Sciatic nerve (tissue), 2 donors: ENCODE measurements at places on chromosomes 12 and 14. TPM values are rescaled to one million over a fixed set of nuclear protein-coding genes. Genes with fewer than 3 reads are reported as not detected.

- no peak for DNase-seq
Observed at GRCh38 chr14:74611650-74612349, at the start of gene LTBP2. Gene LTBP2, minus strand, starts transcription at chr14:74612237. Its CDS starts 293 bp downstream, at chr14:74611944.

DNA sequence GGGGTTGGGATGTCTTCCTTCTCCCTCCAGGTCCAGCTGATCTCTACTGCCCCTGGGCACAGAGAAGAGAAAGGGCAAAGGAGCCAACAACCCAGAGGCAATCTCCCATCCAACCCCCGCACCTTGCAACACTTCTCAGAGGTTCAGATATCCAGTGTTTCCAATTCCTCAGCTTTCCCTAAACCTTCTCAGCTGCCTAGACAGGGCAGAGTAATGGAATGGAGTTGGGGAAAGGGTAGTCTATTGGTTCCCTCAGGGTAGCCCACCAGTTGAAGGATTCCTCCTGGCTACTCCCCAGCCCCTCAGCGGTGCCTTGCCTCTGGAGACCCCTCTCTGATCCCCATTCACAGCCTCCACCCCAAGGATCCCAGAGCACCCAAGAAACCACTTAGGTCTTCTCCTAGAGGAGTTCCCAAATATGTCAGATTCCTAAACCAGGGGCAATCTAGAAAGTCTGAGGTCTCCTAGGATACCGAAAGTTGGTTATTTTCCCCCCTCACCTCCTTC, 537 bp downstream of the NFE2 start:
- DNase-seq: no peak

DNA sequence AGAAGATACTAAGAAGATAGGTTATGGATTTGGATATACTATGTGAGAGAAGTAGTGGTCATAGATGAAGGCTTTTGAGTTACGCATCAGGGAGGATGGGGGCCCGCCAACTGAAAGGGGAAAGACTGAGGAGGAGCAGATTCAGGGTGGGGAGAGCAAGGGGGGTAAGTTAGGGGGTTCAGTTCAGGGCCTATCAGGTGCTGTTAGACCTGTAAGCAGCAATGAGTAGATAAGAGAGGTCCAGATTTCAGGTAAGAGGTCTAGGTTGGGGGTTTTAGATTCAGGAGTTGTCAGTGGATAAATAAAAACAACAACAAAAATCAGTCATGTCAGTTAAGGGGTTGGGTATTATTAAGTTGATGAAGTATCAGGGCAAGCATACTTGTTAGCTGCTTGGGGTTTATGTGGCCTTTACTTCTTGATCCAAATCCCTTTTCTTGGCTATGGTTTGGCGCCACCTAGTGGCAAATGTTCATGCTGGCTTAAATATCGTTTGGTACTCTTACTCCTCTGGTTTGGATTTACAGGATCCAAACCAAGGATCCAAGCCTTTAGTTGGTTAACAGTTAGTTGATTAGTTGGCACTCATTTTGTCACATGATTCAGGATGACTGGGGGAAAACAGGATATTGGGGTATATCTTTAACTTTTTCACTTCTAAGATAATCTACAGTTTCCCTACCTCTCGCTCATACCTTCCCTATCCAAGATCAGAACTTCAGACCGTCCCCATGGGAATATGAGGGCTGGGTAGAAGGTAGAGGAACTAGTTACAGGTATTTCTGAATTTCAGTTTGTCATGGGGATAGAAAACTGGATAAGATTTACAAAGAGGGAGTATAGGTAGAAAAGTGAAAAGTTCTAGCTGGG, 65.1 kb downstream of the PCNX1 start:
- peak; percentile 92 for DNase-seq

GRCh38 chr14:93804654-93805053, 16.4 kb upstream of the PRIMA1 start:
- no peak for DNase-seq

DNA sequence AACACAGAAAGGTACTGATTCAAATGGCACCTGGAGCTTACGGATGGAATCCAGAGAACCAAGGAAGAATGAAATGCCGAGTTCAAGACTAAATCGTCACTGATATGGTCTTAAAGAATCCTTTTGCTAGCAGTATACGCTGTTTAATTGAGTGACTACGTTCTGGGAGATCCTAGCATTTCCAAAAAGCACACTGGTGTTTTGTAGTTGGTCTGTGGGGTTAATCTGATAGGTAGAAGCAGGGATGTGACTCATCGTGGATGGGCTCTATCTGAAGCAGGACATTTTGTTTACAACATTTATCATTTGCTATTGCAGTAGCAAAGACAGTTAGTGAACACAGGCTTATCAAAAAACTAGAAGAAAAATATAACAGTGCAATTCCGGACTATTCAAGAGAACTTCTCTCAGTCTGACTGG, 169.2 kb upstream of the HMGA2 start:
- no peak for DNase-seq

- DNase-seq: no peak
Observed at GRCh38 chr12:95553197-95553943, 2.1 kb upstream of the USP44 start.

Gene PKP2
- total RNA-seq: 25.9 TPM

DNA sequence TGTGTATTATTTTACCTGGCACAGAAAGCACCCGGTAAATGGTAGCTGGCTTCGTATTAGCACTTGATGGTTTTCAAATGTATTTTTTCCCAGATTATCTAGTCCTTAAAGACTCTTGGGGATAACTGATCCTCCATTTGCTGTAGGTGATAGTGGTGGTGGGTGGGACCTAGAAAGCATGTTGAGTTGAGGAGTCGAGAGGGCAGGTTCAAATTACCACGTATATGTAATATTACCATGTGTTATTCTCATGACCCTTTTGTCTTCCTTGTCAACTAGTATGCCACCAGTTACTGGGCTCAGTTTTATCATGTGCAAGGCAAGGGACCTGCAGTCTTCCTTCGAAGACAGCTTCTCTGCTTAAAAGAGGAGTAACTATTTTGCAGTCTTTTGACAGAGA, 1.8 kb downstream of the GLRX5 start:
- DNase-seq: no peak

Gene FAM90A1
- not detected for total RNA-seq

GRCh38 chr12:124326871-124327270, 32.0 kb downstream of the RFLNA start:
- DNase-seq: no peak

DNA sequence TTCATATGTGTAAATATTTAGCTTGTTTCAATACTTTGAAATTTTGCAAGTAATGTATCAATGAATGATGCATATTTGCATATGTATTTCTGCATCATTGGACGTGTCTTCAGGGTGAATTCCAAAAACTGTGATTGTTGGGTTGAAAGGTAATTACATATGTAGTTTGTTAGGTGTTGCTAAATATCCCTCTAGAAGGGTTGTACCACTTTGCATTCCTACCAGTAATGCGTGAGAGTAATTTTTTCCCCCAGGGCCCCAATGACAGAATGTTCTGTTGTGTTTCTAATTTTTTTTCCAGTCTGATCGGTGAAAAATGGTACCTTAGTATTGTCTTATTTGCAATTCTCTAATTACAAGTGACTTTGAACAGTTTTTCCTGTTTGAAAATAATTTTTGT, 408.9 kb downstream of the NAV3 start:
- no peak for DNase-seq

- DNase-seq: no peak
Observed at GRCh38 chr14:100746326-100746725, 19.6 kb downstream of the DLK1 start.

GRCh38 chr12:105480162-105480561, 149.7 kb downstream of the C12orf75 start:
- no peak for DNase-seq

DNA sequence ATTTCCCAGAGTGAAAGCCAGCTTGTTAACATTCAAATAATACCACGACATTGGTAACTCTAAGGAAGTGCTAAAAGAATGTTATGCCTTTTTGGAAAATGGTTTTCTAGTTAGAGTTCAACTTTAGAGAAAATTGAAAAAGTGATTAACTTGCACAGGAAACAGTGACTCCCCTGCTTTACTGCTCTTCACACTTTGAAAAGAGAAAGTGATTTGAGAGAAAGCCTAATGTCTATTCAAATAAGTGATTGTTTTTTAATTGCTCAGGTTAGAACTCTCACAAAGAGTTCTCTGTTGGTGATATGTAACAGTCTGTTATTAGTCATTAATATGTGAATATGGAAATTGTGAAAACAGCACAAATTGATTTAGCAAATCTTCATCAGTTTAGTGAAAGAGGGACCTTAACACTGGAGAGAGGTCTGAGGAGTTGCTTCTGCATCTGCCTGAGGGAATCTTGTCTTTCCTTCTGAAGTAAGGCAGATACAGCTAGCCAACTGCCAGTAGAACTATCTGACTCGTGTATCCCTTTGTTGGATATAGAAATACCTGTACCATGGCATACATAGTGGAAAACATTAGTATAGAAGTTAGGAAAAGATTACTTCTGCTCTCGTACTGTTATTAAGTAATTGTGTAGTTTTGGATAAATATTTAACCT, 25.5 kb downstream of the ATF7IP start:
- DNase-seq: no peak

DNA sequence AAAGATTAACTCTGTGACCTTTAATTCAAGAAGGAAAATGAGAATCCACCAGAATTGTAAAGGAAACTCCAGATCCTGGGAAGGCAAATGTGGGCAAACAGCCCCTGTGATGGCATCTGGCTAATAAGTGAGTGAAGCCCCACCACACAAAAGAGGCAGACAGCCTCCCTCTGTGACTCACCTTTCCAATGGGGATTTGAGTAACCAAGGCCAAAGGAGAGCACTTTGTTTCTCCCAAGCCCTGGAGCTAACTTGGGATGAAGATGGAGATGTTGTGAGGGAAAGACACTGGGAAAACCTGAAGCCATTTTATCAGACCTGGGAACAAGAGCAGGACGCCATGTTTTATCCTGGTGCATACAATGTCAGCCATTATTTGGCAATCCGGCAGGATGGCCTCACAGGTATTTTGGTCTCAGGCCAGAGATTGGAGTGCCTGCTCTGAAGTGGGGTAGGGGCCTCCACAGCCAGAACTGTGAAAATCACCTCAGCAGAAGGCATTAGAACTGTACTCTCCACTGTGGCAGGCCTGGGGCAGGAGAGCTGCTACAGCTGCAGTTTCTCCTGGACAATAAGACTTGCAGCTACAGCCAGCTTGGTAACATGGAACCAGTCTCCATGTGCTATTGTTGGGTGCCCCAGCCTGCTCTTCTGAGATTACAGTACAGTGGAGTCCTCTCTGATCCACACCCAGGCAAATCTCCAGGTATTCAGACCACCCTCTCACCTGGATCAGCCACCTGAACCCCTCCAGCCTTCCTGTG, 96.6 kb upstream of the PCED1B start:
- no peak for DNase-seq

GRCh38 chr14:24162093-24162492, 1.0 kb downstream of the IRF9 start:
- no peak for DNase-seq

- peak; percentile 74 for DNase-seq
Observed at GRCh38 chr14:96741151-96741977, 55.8 kb upstream of the VRK1 start.

GRCh38 chr12:101866615-101867373, 10.6 kb upstream of the DRAM1 start:
- DNase-seq: no peak

DNA sequence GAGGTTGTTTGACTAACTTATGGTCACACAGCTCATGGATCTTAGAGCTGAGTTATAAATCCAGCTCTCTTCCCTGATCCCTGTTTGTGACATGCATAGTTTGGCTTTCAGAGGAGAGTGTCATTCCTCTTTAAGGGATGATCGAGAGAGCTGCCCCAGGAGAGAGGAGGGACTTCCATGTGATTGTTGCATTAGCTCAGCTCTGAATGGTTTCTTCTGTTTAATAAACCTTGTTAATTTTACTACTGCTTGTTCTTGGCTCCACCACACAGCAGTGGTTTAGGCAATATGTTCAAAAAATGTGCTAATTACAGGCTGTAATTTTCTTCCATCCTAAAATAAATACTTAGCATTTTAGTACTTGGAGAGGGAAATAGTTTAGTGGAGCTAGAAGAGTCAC, 152.5 kb downstream of the C12orf75 start:
- no peak for DNase-seq

DNA sequence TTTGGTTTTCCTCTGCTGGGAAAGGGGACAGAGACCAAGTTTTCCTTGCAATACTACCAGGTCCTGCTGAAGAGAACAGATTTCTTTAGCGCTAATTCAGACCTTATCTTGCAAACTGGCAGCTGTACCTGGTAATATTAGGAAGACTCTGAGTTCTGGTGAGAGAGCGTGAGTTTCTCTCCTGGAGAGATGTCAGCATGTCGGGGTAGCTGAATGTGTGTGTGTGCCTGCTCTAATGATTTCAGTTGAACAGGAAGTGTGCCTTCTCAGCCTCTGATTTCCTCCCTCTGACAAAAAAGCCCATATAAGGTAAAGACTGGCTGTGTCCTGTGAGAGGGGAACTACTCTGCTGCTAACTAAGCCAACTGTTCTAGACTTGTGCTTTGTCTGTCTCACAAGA, 10.3 kb upstream of the ERP27 start:
- DNase-seq: no peak

GRCh38 chr12:44847403-44847802, 28.7 kb downstream of the NELL2 start:
- DNase-seq: no peak

Gene PRPF39
- total RNA-seq: 52.1 TPM

Gene TMEM229B
- total RNA-seq: 2.9 TPM

- no peak for DNase-seq
Observed at GRCh38 chr12:130714591-130715149, 1.4 kb downstream of the RIMBP2 start.

- no peak for DNase-seq
Observed at GRCh38 chr12:118098911-118099671, 4.7 kb downstream of the VSIG10 start.

Gene PDE3A
- 10.1 TPM for total RNA-seq

GRCh38 chr14:24377657-24378056, 9.7 kb downstream of the NFATC4 start:
- DNase-seq: no peak

DNA sequence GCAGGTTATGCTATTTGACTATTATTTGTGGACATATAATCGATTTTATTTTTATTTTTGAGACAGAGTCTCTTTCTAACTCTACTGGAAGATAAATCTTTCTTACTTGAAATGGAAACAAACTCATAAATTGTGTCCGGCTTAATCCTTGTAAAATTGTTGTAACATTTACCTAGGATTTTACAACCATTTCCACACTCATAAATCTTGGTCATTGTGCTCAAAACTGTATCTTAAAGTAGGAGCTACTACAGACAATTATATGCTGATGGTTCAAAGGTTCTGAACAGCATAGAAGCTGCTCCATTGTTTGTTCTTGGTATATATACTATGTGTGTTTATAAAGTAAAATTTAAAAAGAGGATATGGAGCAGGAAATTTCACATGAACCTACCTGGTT, 4.6 kb upstream of the ARF6 start:
- DNase-seq: no peak

DNA sequence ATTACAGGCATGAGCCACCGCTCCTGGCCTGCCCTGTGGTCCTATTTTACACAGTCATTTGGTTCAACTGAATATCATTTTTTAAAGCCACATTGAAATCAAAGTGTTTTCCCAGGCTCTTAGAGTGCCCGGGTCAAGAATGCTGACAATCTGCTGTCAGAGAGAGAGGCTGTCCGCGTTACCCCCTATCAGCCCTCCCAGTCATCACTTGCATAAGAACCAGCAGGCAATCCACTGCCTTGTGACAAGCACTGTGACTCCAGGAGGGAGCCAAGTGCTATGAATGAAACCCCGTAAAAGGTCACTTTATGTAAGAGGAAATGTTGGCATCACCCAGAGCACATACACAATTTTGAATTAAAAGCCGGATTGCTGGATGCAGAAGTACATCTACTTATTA, 13.5 kb downstream of the PHLDA1 start:
- no peak for DNase-seq

GRCh38 chr14:82134411-82134810, 600.8 kb upstream of the SEL1L start:
- DNase-seq: no peak
